ENCODE measurements at places on chromosomes 2 and 18.

DNA sequence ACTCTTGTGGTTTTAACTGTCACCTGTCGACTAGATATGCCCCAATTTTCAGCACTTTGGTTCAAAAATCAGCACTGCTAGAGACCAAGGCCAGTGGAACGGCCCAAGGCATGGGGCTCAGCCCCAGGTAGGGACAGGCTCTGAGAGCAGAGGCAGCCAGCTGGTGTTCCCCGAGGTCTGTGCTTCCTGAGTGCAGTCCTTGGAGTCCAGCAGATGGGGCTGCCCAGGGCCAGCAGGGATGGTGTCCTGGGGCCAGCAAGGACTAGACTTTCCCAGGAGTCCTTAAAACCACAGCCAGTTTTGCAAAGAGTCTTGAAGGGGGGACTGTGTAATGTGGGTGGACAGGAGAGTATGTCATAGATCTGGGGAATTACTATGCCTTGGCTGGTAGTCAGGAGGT lies 56.3 kb downstream of the POMC start:
- DNase-seq = no peak

DNA sequence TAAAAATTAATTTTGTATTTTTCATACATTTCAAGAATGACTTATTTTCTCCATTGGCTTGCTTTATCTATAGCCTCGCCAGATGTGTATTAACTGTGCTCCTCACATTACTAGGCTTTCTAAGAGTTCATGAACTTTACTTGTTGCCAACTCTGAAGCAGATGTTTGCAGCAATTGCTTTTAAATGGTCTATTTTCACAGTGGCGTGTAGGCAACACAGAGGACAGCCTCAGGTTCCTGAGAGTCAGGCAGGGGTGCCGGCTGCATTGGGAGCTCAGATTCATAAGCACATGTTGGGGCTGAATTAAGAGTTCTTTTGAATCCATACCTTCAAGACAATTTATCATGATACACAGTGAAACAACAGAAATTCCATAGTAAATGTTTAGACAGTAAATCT lies 179.2 kb upstream of the PXDN start:
- DNase-seq = no peak

- DNase-seq = peak; percentile 43
Observed at GRCh38 chr2:138794724-138795123, 14.5 kb upstream of the NXPH2 start.

DNA sequence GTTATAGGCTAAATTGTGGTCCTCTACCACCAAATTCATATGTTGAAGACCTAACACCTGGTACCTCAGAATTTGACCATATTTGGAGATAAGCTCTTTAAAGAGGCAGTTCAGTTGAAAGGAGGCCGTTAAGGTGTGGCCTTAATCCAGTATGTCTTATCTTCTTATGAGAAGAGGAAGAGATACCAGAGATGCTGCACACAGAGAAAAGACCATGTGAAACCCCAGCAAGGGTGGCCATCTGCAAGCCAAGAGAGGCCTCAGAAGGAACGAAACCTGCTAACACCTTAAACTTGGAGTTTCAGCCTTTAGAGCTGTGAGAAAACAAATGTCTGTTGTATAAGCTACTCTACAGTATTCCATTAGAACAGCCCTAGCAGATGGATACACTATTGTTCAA lies 528.1 kb upstream of the DCC start:
- DNase-seq = no peak

DNA sequence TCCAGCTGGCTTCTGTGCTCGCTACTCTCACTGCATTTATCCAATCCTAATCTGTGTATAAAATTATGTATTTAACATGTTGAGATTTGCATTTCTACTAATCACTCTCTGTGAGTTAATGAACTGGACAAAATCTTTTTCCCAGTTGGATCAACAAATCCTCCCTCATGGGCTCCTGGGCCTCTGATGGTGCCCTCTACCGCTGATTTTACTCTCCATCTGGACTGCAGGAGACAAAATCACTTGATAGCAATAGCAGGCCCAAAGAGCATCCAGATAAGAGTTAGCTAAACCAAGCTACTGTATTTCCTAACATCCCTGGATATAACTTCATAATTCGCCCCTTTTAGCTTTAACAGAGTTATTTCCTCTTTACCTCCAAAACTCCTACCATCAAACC lies 14.4 kb downstream of the REG3G start:
- no peak for DNase-seq

- peak; percentile 87 for DNase-seq
Observed at GRCh38 chr2:36459725-36460137, 104.2 kb downstream of the CRIM1 start.

DNA sequence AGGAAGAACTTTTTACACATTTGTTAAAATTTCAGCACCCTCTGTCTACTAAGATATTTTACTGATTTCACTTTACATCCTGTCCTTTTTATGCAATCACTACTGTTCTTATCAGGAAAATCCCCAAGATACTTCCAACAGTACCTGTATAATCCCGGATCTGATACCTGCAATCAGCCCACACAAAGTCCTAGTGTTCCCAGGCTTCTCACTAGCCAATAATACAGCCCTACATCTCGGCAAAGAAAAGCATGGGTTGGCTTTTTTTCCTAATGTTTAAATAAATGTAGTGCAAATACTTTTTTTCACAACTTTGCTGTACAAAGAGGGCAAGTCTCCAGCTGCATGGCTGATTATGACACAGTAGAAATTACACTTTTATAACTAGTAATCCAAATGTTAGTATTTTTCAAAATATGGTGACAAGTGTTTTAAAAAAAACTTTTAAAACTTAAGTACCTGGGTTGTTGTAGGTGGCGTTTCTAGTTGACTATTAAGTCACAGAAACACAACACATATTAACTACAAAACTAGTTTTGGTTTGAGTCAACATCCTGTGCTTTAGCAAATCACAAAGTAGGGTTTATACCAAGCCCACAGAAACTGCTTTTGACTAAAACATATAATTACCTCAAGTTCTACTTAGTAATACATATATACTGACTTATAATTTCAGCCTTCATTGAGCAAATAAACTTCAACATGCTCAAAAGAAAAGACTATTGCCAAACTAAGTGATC lies 19.5 kb downstream of the CNOT11 start:
- DNase-seq = peak; percentile 37

DNA sequence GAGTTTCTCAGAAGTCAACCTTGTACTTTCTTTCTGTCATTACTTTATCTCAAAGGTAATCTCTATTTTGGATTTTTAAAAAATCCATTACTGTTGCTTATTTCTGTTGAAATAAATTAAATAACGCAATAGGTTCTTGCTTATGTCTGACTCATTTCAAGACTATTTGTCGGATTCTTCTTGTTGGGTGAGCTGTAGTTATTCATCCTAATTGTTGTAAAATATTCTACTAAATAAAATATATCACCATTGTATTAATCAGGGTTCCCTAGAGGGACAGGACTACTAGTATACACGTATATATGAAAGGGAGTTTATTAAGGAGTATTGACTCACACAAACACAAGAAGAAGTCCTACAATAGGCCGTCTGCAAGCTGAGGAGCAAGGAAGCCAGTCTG lies 403.9 kb upstream of the CYRIA start:
- DNase-seq = no peak

GRCh38 chr2:179274749-179275148 lies 10.1 kb upstream of the SESTD1 start:
- no peak for DNase-seq

- DNase-seq = peak; percentile 53
Observed at GRCh38 chr2:25365241-25365640, 23.5 kb upstream of the DNMT3A start.

DNA sequence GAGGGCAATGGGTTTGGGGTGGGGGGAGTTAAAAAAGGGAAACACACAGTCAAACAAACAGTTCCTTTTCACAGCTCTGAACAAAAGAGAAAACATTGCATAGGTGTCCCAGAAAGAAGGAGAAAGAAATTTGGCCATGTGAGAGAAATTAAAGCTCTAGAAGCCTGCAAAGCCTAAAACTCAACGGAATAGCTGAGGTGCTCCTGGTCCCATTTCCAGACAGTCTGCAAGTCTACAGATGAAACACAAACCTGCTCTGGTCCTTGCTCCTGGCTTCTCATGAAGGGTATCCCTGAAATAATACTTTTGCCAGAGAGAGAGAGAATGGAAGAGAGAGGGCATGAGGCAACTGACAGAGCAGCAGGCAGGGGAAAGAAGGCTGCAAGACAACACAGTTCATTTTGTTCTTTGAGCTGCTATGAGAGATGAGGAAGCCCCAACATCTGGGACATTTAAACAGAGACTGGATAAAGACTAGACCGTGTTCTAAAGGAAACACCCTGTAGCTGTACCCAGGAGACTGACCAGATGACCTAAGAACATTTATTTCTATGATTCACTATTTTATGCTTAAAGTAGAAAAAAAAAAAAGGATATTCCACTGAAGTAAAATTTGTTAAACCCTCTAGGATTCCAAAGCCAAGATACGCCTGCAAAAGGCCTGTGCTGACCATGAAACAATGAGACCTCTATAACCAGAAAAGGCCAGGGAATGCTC lies 57.3 kb upstream of the CYP26B1 start:
- no peak for DNase-seq

- no peak for DNase-seq
Observed at GRCh38 chr2:64582774-64583340, 58.7 kb downstream of the AFTPH start.

DNA sequence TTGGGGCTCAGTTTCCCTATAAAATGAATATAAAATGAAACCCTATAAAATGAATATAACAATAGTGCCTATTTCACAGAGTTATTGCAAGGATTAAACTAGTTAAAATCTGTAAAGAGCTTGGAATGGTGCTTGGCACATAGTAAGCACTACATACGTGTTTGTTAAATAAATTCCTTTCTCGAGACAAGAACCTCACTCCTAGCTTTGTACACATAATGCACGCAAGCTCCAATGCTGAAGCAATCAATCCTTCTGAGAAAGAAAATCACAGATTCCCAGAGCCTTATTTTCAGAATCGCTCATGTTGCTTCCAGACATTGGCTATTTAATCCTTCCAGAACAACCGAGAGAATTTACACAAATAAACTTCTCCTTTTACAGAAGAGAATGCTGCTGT lies 440.9 kb downstream of the IRS1 start:
- no peak for DNase-seq

- DNase-seq = peak; percentile 38
Observed at GRCh38 chr2:39696838-39697237, 31.1 kb downstream of the TMEM178A start.

GRCh38 chr2:29765721-29766120 lies 155.7 kb downstream of the ALK start:
- DNase-seq = no peak

DNA sequence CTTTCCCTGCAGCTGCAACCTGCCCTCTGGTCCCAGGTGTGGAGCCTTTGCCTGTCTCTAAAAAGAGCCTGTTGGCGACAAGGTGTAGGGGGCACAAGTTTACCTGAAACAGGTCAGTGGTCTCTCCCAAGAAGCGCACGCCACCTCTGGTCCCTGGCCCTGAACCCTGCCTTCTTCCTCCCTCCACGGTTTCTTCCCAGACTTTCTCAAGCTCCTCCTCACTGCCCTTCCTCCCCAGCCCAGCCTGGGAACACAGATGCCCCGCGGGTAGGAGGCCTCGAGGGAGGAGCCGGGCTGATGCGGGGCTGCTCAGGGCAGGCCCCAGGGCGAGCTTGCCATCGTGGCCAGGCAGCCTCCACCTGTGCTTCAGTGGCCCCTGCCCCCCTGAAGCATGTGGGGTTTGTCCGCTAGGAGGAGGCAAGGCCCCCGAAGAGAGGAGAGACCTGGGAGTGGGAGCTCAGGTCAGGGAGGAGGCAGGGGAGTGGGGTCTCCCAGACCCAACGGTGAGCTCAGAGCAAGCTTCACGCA lies 89.5 kb downstream of the SMAD7 start:
- no peak for DNase-seq

DNA sequence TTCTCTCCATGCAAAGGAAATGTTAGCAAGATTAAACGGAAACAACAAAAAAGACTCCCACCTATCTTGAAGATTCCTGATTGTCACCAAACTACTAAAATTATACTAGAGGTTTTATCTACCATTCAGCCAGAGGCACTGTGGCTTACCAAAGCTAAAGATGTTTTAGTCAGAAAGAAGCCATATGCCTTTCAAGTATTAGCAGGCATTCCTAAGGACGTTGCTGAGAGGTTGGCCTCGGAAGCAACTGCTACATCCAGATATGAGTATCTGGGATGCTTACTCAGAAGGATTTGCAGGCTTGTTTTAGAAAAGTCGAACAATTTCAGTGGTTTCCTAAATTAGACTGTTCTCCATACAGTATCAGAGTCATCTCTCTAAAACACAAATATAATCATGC lies 88.3 kb upstream of the UBE2E3 start:
- no peak for DNase-seq

DNA sequence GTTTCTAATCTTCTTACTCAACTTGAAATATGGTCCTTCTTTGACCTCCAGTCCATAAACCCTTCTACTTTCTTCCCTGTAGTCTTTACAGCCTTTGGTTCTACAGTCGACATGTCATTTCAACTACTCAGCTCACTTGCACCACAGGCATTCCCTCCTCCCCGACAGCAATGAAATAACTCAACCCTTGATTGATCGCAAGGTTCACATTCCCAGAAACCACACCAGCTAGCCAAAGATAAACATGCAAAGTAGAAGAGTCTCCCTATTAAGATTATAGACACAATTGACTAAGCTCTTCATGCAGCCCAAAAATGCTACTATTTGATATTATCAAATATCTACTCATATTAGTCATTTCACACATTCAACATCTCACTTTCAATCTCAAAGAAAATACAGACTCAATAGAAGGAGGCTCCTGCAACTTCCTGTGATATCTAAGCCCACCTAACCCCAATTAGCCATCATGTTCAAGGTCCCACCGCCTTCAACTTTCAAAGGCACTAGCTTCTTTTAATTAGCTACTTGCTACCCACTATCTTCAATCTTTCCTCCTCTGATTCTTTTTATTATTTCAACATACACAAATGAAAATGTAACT lies 50.8 kb downstream of the RTTN start:
- DNase-seq = peak; percentile 85

DNA sequence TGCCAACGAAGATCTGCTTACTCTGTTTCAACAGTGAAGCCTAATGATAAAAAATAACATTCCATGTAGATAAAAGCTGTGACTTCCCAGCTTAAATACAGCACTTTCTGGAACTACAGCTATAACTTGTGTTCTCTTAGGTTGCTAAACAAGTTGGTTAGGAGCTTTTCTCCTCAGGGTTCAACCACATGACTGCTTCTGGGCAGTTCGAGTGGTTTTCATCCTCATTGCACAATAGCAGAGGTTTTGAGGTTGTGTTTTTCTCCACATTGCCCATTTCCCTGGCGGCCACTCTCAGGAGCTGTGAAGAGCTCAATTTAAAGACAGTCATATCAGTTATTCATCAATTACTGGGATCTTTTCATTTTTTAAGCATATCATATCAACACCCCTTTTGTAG lies 102.2 kb upstream of the CYP1B1 start:
- no peak for DNase-seq

- peak; percentile 22 for DNase-seq
Observed at GRCh38 chr2:11914455-11914854, 168.0 kb downstream of the LPIN1 start.

- no peak for DNase-seq
Observed at GRCh38 chr2:49226360-49226759, 72.0 kb upstream of the FSHR start.

DNA sequence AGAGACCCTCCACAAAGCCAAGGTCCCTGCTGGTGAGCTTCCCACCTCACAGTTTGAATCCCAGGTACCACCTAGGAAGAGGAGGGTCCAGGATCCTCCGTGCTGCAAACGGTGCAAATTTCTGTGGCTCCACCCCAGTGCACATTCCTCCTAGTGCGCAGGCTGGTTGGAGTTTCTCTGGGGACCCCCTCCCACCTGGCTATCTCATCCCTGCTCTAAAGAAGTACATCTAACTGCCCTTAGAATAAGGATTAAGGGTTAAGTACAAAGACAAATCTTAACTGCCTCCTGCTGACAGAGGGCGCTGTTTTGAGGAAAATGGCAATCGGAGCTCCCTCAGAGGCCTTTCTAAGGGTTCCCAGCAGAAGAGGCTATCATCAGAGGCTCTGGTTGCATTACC lies 109.6 kb upstream of the FSIP2 start:
- no peak for DNase-seq
